ENCODE measurements at places on chromosomes 5 and 9.

- DNase-seq = no peak
Measured at GRCh38 chr9:111657051-111657450, 4.4 kb upstream of the GNG10 start.

DNA sequence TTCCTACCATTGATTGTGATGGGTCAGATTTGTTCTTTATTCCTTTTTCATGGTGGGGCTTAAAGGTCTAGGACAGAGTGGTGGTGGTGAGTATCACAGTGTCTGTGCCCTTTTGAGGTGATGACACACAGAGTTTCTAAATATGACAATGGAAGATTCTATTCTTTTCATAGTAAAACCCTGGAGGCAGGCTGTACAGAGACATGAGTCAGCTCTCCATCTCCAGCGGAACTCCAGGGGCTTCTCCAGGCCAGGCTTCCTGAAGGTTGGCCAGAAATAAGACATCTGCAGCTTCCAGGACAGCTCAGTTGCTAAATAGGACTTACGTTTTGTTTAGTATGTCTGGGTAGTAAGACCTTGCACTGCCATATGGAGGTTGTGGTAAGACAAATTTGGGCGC, 229.5 kb downstream of the CD180 start:
- DNase-seq = peak; percentile 42

GRCh38 chr5:40037713-40038112, 612.9 kb upstream of the DAB2 start:
- DNase-seq = no peak

DNA sequence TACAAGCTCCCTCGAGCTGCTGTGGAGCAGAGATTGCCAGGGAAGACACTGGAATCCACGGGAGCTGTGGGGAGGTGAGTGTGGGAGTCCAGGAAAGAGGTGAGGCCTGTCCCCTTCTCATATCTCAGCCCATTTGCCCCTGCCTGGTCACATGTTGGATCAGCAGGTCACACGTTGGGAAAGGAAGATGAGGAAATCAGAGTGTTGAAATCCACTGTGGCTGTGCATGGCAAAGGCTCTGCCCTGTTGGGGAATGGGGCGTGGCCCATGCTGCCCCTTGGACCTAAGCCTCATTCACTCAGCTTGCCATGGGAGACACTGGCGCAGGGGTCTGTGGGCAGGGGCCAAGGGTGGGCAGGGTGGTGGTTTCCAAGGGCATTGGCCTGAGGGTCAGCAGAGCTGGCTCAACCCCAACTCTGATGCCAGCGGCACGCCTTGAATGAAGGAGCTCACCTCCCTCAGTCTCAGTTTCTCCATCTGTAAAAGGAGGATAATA, 85.4 kb upstream of the CPEB4 start:
- peak; percentile 92 for DNase-seq

GRCh38 chr9:117268847-117269446, 145.9 kb downstream of the ASTN2 start:
- no peak for DNase-seq

DNA sequence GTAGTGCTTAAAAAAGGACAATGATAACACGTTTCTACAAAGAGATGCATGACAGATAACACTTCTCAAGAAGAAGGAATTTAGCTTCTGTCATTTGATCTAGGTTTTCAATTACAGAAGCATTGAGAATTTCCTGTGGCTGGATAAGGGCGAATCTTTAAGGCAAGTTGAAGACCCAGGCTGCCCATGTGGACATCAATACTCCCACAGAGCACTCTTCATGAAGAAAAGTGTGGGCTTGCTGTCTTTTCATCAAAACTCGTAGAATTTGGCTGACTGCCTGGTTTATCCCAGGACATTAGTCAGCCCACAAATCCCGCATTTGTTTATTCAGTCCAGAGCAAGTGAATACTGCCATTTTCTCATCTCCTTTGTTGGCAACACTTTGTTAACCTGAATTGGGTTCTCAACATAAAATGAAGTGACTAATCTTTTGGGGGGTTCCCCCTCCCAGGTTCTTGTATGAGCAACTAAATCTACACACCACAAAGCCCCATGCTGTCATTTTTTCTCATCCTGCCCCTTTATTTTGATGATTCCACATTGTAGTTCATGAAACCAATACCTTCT, 43.4 kb upstream of the CDKN2B start:
- peak; percentile 99 for DNase-seq

Data from amniotic epithelial cell (primary cell).